ENCODE measurements at places on chromosomes 11 and 22.

DNA sequence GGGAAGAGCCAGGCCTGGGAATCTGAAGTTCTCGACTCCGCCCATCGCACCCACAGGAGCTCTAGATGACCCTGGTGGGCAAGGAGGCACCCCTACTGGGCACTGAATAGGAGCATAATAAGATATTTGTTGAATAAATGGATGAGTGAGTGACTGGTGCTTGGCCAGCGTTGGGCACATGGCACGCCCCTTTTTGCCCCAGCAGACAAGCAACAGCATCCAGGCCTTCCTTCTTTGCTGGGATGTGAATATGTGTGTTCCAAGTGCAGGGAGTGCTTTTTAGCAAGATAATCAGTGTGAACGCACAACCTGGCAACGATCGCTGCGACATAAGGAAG, 443 bp upstream of the CELF1 start:
- no peak for DNase-seq

DNA sequence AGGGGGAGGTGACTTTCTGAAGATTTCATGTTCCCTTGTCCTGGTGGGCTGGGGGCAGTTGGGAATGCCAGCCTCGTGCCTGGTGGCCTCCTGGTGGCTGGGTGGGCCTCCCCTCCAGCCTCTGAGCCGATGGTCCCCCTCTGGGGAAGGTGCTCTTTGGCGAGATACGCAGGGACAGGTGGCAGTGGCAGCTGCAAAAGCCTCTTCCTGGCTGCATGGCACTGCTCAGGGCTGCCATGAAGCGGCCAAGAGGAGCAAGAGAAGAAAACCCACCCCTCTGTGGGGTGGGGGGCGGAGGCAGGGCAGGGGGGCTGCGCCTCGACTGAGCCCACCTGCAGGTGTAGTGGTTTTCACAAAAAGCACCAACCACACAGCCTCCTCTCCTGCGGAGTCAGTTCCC, 61.8 kb upstream of the PHF21B start:
- DNase-seq = no peak

GRCh38 chr11:19546325-19546724, 166.3 kb upstream of the NAV2 start:
- no peak for DNase-seq

GRCh38 chr11:86136538-86136937, 67.7 kb upstream of the PICALM start:
- no peak for DNase-seq

GRCh38 chr22:26743149-26743548, 85.8 kb downstream of the MIAT start:
- DNase-seq = no peak

Measured in natural killer cell treated with Interleukin-12 subunit alpha and Interleukin-12 subunit beta and Interleukin-15 and Interleukin-18, amount 100 ng/mL, for 72 hours (primary cell).